Activated CD4-positive, alpha-beta T cell treated with anti-CD3 and anti-CD28 coated beads, Interleukin-10, Interleukin-2, amounts not matched to agents 100 ng/mL and 50 ng/mL, durations not matched to agents 16 hours and 8 hours (primary cell): ENCODE measurements at places on chromosomes 4 and X.

DNA sequence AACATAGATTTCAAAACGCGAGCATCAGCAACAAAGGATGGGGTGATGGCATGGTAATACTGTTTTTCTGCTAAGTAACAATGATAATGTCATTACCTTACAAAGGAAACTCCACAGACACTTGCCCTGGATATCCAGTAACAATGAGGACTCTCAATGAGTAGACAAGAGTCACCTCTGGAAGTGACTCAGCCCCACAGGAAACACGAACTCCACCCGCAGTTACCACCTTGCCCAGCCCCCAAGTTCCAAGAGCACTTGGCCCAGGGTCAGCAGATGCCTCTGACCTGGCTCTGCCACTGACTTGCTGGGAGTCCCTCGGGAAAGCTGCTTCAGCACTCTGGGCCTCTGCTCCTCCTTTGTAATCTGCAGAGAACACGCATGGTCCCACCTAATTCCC lies 110.3 kb upstream of the MAP3K15 start:
- DNase-seq: peak; percentile 84

DNA sequence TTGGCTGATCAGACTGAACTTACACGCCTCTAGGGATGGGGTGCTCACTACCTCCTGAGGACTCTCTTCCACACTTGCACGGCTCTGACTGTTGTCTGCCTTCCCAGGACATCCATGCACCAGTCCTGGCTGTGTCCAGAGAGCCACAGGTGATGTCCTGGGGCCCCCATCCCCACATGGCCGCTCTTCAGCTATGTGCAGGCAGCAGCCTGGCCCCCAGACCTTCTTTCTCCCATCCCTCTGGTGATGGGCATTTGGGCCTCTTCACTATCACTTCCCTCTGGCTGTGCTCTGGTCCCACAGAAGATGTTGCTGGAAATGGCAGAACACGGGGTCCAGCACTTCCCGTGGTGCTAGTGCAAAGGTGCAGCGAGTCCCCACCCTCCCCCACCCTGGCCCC lies 40.9 kb upstream of the HMX1 start:
- no peak for DNase-seq

- DNase-seq: peak; percentile 62
Measured at GRCh38 chr4:140884431-140885058, 128.4 kb upstream of the TBC1D9 start.

- peak; percentile 6 for DNase-seq
Measured at GRCh38 chr4:128220286-128221235, 67.1 kb downstream of the PGRMC2 start.

DNA sequence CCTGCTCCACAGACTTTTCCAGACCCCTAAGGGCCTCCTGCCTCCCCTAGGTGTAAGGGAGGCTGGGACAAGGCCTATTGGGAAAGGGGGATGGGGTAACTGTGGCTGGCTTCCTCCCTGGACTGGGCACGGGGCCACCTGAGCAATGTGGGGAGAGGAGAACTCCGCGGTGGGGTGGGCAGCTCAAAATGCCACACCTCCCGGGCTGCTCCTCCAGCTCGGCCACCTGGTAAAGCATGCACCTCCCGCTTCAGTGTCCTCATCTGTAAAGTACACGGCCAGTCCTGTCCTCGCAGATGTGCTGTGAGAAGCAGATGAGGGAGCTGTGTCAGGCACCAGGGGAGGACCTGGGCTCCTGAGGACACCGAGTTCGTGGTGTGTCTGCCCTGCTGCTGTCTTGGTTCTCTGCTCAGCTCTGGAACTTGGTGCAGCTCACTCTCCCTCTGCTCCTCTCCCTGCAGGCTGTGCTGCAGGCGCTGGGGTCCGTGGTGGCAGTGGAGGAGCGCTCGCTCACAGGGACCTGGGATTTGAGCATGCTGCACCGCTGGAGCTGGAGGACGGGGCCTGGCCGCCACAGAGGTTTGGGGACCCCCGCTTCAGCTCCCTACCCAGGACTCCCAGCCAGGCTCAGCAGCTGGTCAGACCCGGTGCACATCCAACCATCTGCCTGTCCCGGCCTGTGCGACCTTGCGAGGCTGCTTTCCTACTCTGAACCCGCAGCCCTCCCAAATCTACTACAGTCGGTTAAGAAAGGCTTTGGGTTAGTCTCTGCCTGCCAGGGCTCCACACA lies 20.8 kb upstream of the MRFAP1 start:
- no peak for DNase-seq

DNA sequence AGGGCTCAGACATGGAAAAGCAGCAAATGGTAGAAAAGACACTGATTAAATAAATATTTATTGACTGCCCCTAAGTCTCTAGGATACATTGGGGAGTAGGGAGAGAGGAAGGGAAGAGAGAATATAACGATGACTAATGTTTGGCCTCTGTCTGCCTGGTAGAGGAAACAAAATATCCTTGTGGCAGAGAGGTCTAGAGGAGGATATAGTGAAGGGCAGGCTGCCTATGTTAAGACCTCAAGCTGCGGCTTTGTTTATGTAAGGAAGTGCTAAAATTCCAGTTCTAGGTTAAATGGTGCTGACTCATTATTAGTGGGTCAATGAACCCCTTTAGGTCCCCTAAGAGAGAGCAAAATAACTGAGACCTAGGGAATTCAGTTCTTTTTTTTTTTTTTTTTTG lies 427.3 kb upstream of the FTHL17 start:
- no peak for DNase-seq

DNA sequence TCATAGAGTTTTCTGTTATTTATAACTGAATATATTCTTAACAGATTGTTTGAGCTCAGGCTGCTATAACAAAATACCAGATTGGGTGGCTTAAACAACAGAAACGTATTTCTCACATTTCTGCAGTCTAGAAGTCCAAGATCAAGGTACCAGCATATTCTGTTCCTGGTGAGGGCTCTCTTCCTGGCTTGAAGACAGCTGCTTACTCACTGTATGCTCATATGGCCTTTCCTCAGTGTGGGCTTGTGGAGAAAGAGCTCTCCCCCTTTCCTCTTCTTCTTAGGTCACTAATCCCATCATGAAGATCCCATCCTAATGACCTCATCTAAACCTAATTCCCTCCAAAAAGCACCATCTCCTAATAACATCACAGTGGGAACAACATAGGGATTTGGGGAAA lies 117.8 kb downstream of the RASGEF1B start:
- no peak for DNase-seq

GRCh38 chrX:88170553-88170952 lies 576.5 kb upstream of the CPXCR1 start:
- no peak for DNase-seq

GRCh38 chr4:147318586-147318985 lies 162.3 kb upstream of the EDNRA start:
- DNase-seq: no peak

- DNase-seq: no peak
Measured at GRCh38 chr4:110989125-110989524, 366.2 kb upstream of the PITX2 start.

- no peak for DNase-seq
Measured at GRCh38 chrX:148785256-148785655, 284.8 kb downstream of the AFF2 start.

- DNase-seq: no peak
Measured at GRCh38 chr4:107541511-107541910, 178.5 kb downstream of the PAPSS1 start.

GRCh38 chrX:10467793-10468192 lies 152.6 kb downstream of the MID1 start:
- no peak for DNase-seq

DNA sequence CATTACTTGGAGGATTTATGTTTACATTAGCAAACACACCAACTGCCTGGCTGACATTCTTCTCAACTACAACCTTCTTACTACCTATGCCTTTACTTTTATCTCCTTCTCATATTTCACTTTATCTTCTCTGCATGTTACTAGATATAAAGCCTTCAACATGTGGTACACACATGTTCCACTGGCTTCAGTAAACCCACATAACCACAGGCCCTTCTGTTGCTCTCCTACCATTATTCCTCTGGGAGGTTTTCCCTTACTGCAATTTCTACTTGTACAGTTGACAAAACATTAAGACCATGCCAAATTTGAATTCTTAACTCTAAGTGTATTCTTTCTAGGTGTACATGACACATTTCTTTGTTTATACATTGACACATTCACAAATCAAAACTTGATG lies 133.1 kb downstream of the ARAP2 start:
- DNase-seq: no peak

- no peak for DNase-seq
Measured at GRCh38 chr4:150131581-150132228, 53.5 kb downstream of the DCLK2 start.

GRCh38 chr4:145756244-145756643 lies 76.3 kb downstream of the C4orf51 start:
- DNase-seq: peak; percentile 45

DNA sequence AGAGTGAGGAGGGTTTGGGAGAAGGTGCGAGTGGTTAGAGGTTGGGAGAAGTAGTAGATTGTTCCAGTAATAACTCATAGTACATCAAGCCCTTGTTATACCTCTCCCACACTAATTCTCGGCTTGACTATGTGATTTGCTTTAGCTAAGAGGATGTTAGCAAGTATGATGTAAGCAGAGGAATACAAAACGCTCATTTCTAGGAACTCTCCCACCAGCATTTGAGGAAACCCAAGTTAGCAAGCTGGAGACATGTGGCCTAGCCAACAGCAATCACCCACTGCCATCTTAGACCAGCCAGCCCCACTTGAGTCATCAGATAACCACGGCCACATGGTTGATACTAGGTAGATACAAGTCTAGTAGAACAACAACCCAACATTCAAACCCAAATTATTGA lies 14.2 kb downstream of the FTHL17 start:
- peak; percentile 88 for DNase-seq

GRCh38 chr4:7029212-7029611 lies 14.0 kb upstream of the TADA2B start:
- no peak for DNase-seq

GRCh38 chr4:77665381-77666069 lies 59.9 kb downstream of the CXCL13 start:
- peak; percentile 19 for DNase-seq

- peak; percentile 83 for DNase-seq
Measured at GRCh38 chrX:68503836-68504636, 5.2 kb downstream of the YIPF6 start.

GRCh38 chrX:115054876-115055275 lies 37.5 kb upstream of the IL13RA2 start:
- DNase-seq: no peak

DNA sequence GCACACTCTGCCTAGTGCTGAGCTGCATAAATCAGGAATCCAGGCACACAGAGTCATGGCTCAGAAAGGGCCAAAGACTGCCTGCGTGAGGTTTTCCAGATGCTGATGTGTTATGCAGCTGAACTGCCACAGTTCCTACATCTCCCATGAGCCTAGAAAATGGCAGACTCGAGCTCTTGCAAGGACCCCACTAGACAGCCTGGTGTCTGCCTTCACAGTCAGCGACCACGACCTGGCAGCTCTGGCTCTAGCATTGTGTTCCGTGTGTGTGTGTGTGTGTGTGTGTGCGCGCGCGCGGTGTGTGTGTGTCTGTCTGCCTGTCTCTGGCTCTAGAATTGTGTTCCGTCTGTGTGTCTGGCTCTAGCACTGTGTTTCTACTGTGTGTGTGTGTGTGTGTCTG lies 203.6 kb upstream of the AGTR2 start:
- DNase-seq: no peak

- DNase-seq: no peak
Measured at GRCh38 chr4:71833232-71833900, 49.5 kb upstream of the GC start.

DNA sequence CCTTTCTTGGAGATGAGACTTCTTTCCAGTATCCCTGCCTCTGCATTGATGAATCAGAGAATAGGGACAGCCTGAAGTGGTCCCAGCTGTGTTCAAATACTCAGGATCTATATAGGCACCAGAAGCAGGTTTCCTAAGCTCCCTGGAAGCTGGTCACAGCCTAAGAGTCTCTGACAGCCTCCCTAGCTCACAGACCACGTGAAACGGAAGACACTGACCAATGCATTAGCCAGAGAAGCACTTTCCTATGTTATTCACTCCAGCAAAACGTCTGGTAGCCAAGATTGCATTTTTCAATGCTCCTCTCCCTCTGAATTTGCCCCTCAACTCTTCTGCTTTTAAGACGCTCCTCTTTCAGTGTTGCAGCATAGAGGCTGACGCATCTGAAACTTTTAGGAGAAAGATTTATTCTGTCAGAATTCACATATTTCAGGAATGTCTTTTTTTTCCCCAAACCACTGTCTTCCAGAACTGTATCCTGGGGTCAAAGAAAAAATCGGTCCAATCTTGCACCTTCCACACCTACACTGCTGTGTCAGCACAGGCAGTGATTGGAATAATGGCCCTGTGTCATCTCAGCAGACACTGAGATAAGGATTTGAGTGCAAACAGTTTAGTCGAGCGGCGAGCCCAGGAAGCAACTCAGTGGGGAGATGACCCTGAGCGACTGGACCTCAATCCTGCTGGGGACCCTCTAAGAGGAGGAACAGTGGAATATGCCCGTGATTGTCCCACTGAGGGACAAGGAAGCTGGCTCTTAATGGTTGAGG lies 109.4 kb downstream of the SMIM20 start:
- no peak for DNase-seq

GRCh38 chr4:4533461-4534169 lies 8.2 kb downstream of the STX18 start:
- DNase-seq: no peak

GRCh38 chrX:17588303-17588702 lies 149.0 kb upstream of the SCML1 start:
- DNase-seq: no peak

DNA sequence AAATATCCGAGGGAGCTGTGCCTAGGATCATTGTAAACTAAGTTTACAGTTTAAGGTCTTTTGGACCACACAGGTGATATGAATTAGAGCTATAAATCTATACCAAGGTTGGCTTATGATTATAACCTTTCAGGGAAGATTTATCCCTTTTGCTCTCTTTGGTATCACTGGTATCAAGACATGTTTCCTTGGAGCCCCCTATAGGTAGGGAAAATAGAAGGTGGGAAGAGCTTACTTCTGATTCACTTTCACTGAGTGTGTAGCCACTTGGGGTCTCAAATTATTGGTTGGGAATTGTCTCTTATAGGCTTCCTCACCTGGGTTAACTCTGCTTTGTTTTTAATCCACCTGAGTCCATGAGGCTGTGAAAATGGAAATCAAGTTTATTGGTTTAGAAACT lies 262.1 kb upstream of the NR3C2 start:
- DNase-seq: no peak

DNA sequence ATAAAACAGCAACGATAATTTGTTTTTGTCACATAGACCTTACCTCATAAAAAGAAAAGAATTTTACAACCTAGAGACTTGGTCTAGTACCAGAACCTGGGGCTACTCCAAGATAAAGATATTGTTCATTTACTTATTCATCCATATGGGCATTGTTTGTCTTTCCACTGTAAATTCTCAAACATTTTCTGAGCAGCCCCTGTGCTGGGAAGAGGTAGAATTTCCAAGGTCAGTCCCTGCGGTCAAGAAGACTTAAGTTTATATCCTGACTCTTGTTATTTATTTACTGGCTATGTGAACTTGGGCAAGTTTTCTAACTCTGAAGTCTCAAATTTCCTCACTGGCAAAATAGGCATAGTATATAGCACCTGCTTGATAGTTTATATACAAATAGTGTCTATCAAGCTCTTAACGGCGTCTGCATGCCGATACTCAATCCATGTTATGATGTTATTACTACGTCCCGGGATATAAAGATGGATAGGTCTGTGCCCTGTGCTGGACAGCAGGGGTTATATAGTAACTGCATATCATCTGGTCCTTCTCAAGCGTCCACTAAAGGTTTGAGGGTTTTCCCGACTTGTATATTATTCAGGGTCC lies 222.1 kb upstream of the TAPT1 start:
- DNase-seq: no peak

GRCh38 chr4:118797558-118798142 lies 38.3 kb downstream of the SEC24D start:
- DNase-seq: no peak
